A172 (cell line): ENCODE measurements at places on chromosomes 3 and 15. TPM values are rescaled to one million over a fixed set of nuclear protein-coding genes. Genes with fewer than 3 reads are reported as not detected.

DNA sequence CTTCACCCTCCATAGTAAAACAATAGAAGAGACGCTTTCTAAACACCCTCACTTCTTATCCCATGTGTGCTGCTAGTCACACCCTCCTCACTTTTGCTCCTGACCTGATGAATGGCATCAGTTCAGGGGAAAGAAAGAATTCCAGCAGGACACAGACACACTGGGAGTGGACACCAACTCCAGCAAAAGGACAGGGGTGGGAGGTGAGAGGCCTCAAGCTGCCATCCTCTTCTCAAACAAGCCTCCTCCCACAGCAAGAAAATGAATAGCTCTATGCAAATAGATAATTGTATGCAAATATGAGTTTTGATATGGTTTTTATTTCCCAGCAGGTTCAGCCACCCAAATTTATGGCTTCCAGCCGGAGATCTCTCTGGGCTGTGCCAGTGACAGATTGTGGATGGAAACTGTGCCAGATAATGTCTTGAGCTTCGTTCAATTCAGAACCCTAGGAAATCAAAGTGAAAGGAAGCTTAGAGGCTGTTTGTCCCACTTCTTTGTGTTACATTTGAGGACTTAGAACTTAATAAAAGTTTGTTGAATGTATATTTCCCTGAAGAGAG, 209.3 kb upstream of the PPP2R3A start:
- no peak for DNase-seq

Gene MYZAP
- 3.2 and 4.3 TPM in 2 replicates for total RNA-seq

- no peak for DNase-seq
Observed at GRCh38 chr3:147895509-147895908, 486.3 kb downstream of the ZIC1 start.

Gene HYKK
- 1.6 and 9.9 TPM in 2 replicates for total RNA-seq

DNA sequence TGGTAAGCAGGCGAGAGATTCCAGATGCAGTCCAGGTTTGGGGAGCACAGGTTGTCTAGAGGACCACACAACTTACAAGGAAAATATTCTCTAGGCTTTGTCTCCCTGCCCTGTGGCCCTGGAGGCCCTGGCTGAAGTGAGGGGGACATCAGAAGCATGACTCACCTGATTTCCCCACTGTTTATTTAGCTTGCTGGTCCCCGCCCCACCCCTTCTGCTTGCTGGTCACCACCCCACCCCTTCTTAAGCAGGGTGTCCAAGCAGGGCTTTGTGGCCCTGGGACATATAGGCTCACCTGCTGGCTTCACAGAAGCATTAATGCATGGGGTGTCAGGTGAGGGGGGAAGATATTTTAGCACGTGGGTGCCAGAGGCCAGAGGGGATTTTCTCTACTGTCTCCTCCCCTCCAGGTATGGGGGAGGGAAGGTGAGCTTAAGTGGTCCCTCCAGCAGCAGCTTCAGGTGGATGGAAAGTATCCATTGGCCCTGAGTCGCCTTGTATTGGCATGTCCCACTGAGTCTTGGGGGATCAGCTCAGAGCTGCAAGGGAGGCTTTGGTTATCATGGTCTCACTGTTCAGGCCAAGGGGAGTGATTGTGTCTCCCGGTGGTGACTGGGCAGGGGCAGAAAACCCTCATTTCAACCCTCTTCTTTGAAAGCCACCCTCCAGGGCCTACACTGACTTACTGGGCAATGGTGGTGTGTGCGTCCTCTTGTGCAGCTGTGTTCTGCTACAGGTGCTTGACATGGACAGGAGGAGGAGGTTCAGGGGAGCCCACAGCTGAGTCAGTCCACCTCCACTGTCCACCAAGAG, 49.8 kb downstream of the GASK1A start:
- no peak for DNase-seq

GRCh38 chr15:78628227-78628626, 7.4 kb upstream of the CHRNA3 start:
- DNase-seq = no peak

Gene PRICKLE2
- 6.9 and 8.8 TPM in 2 replicates for total RNA-seq

Gene ALAS1
- total RNA-seq = 60.1 and 66.9 TPM in 2 replicates

Gene OPA1
- total RNA-seq = 117 and 159 TPM in 2 replicates

DNA sequence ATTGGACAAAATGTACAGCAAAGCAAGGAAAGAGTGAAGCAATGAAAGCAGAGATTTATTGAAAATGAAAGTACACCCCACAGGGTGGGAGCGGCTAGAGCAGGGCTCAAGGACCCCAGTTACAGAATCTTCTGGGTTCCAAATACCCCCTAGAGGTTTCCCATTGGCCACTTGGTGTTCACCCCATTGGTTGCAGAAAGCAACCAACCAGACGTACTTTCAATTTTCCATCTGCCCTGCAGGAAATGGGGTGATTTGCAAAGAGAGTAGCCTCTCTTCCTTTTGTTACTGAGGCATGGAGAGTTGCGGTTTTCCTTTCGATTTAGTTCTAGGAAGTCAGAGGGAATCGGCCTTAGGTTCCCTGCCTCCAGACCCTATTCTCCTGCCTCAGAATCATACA, 2.4 kb downstream of the PML start:
- DNase-seq = peak; percentile 75

Gene ACAD9
- 67.2 and 73.8 TPM in 2 replicates for total RNA-seq

DNA sequence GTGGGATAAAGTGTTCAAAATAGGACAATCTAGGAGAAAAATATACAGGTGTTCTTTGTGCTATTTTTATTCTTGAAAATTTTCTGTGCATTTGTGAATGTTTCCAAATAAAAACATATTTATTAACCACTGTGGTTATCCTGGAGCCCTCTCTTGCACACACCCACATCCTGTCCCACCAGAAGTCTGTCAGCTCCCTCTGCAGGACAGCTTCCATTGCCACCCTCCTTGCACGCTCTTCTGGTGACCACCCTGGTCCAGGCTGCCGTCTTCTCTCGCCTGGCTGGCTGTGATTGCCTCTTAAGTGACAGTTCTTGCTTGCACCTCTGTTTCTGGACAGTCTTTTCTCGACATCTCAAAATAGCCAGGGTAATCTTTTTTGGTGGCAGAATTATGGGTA, 394.0 kb downstream of the LRTM1 start:
- DNase-seq = peak; percentile 11

Gene FBXW12
- total RNA-seq = not detected in 2 replicates

DNA sequence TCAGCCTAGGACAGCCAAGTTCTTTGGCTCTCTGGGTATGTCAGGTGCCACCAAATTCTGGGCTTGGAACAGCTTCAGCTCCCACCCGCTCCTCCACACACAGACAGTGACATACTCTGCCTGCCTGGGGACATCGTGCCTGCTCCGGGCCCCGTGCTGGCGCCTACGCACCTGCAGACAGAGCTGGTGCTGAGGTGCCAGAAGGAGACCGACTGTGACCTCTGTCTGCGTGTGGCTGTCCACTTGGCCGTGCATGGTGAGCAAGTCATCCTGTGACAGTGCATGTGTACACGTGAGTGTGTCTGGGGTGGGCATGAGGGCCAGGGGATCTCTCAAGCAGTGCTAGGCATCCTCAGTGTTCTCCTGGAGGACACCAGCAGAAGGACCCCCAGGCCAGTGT, 922 bp downstream of the IL17RC start:
- no peak for DNase-seq

DNA sequence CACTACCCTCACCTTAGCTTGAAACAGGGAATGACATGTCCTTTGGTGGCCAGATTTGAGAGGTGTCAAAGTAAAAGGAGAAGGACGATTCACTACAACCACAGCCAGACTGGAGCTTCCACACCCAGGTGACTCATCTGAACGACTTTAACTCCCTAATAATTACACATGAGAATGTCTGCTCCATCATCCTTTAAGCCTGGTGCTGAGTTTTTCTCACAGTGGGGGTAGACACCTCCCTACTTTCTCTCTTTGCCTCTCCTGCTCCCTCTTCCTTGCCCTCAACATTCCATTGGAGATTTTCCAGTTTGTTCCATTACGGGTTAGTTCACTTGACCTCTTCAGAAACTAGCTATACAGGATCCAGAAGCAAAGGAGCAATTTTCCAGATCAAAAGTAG, 154.3 kb upstream of the BHLHE40 start:
- peak; percentile 98 for DNase-seq

DNA sequence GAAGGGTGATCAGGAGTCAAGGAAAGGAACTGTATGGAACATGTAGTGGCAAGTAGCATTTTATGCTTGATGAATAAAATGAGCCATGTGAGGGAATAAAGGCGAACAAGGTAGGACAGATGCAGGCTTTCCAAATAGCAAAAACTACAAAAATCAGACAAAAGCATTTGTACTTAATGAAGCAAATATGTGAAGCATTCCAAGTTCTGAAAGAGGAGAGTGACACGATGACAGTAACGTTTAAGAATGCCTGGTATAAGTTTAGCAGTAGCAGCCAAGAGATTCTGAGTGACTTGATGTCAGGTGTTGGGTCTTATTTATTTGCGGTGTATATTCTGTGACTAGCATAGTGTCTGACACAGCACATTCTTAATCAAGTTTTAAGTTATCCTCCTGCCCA, 408.2 kb upstream of the RASGRP1 start:
- no peak for DNase-seq

Gene UBE2E2
- total RNA-seq = 9.5 and 11.0 TPM in 2 replicates

Gene ARGFX
- not detected in 2 replicates for total RNA-seq

GRCh38 chr3:73422571-73422970, 202.2 kb downstream of the PDZRN3 start:
- no peak for DNase-seq

DNA sequence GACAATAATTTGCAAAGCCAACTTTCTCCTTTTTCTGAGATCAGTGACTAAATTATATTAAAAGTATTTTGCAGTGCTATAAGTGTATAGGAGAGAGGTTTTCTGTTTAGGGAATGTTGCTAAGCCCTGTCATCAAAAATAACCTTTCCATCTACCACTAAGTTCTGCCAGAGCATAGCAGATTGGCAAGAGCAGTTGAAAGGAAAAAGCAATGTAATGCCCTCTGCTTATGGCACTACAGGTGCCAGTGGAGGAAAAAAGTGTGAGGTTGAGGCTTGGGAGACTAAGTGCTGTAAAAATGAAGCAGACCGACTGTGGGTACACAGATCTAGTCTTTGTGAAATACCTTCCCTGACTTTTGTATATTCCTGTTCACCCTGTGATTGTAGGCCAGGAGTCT, 11.5 kb downstream of the FILIP1L start:
- no peak for DNase-seq

- no peak for DNase-seq
Observed at GRCh38 chr3:43285644-43286043, 696 bp upstream of the SNRK start.

- no peak for DNase-seq
Observed at GRCh38 chr3:9310043-9310442, 52.8 kb upstream of the THUMPD3 start.

- no peak for DNase-seq
Observed at GRCh38 chr3:26247712-26248111, 374.9 kb upstream of the LRRC3B start.

GRCh38 chr3:160448845-160449635, 546 bp downstream of the TRIM59 start:
- peak; percentile 25 for DNase-seq

GRCh38 chr15:68051109-68051508, 3.0 kb upstream of the PIAS1 start:
- DNase-seq = no peak

DNA sequence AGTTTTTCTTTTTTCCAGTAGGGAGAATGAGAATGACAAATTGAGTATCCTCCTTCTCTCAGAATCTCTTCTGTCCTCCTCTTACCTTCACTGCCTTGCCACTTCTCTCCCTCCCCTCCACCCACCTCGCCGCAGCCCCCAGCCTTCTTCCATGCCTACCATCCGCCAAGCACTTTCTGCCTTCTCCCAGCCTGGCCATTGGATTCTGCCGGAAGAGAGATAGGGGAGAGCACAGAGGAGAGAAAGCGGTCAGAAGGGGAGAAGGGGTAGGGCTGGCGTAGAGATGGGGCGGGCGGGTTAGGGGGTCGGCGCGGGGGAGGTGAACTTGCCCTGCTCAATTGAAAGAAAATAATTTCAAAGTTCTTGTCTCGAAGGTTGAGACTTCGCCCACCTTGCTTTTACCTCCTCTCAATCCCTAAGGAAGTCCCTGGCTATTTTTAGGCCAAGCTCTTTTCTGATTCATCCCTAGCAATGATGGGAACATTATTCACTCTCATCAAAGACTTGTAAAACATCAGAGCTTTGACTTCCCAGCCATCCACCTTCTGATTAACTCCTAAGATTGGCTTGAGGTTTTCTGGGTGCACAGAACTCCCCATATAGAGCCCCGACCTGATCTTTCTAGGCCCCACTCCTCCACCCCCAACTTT, 811 bp downstream of the C3orf52 start:
- peak; percentile 69 for DNase-seq

DNA sequence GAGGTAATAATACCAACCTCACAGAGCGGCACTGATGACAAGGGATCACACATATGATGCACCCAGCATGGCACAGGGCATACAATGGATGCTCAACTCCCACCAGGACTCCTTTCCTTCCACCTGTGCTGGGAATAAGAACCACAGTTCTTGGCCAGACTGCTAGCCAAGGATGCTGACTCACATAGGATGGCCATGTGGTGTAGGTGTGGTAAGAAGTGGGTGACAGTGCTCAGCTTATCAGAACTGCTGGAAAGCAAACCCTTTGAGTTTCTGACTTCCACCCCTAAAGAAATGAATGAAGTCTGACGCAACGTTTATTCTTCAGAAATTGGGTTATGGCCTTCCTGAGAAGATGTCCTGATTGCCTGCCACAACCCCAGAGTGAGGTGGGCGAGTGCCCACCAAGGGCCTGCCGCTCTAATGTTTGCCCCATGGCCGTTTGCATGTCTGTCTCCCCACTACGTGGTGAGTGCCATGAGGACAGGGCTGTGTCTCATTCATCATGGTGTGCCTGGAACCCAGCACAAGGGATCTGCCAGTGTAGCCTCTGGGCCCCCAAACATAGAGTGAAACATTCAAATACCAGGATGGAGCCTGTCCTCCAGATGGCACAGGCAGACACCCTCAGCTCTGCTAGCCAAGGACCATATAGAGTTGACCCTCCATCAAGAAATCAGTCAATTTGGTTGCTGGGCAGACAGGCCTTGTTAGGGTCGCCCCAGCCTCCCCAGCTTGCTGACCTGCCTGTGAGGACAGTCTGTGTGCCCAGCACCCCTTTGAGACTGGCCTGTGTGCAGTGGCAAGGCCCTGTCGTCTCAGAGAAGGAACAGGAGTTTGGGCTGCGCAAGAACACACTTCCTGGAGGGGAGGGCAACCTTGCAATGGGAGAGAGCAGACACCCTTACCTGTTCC, 57.6 kb upstream of the SLCO2A1 start:
- DNase-seq = peak; percentile 40

DNA sequence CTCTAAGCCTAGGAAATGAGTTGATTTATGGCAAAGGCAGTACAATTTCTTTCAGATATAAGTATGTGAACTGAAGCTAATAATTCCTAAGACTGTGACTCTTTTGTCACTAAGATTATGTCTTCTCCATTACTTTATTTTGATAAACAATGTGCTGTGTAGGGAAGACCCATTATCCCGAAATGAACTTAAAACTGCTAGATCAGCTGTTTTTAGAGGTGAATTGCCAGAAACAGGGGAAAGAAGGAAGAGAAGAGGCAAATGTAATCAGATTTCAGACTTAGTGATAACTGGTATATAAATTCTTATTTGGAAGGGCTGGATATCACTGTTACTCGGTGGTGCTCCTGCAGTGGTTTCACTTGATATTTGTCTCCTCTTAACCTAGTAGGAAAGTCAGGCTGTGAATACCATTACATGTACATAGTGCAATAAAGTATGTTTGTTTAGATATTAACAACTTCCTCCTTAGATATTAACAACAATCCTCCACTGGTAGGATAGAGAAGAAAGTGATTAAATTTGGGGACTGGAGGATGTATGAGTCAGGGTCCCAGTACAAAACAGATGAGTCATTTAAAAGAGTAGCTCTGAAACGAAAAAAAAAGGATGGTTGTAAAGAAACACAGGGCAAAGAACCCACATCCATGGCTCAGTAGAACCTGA, 338.5 kb upstream of the KCNH8 start:
- peak; percentile 53 for DNase-seq
